ENCODE measurements at places on chromosomes 11 and 22.
A peak's percentile ranks its signal among the peaks of the same experiment; 100 is the strongest.

DNA sequence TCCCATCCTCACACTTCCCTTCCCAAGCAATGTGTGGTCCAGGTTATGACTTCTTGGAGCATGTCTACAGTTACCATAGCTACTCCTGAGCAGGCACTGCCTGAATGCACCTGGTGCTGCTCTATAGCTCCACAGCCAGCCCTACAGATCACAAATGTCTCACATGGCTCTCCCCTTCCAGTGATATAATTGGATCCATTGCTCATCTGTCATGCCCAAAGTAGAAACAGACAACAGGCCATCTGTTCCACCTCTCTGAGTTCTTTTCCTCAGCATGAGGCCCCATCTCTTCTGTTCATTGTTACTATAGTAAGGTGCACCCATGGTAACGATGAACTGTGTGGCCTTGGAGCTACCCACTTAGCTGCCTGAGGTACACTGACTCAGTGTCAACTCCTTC is 320.3 kb upstream of the ZC3H12C start:
- DNase-seq = no peak

- DNase-seq = no peak
These were observed 50.2 kb downstream of the PC start for GRCh38 chr11:66907751-66908630.

- peak; percentile 53 for DNase-seq
These were observed at the start of gene TMEM45B for GRCh38 chr11:129815596-129816461. TSS of gene TMEM45B (plus strand) at chr11:129815848. CDS start at chr11:129852483, 36,635 bp downstream.

DNA sequence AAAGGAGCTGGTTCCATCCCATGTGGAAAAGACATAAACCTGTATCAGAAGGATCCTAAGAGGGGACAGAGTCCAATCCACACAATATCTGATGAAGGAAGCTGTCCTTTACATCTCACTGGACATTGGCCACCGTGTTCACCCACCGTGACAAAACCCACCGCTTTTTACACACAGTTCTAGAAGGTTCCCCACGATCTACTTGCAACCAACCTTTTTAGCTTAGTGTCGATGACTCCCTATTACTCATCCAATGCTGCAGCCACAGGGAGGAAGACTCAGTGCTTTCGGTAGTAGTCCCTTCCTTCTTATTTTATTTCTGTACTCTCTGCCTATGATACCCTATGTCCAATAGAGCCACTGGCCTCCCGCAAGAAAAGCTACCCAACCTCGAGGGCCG is 65.4 kb downstream of the MAPK1 start:
- peak; percentile 42 for DNase-seq

- no peak for DNase-seq
These were observed 66.1 kb upstream of the THY1 start for GRCh38 chr11:119489087-119489486.

- peak; percentile 37 for DNase-seq
These were observed 10.4 kb downstream of the NHERF4 start for GRCh38 chr11:119195680-119196079.

All from kidney tubule cell (primary cell).